ENCODE measurements at places on chromosomes 1 and 21.

- no peak for DNase-seq
Observed at GRCh38 chr21:38493549-38494250, 4.6 kb downstream of the ERG start.

DNA sequence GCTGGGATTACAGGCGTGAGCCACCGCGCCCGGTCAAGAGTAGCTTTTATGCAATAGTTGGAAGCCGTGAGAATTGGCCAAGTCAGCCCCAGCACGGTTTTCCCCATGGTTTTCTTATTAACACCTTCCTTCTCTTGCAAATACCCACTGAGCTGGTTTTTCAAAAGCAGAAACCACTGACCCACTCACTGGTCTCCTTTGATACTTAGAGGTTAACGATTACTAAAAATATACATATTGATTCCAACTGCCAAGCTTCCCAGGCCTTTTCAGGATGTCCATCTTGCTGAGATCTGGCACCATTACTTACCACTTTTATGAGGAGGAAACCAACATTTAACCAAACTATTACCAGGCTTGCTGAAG, 25.9 kb upstream of the TARDBP start:
- no peak for DNase-seq

DNA sequence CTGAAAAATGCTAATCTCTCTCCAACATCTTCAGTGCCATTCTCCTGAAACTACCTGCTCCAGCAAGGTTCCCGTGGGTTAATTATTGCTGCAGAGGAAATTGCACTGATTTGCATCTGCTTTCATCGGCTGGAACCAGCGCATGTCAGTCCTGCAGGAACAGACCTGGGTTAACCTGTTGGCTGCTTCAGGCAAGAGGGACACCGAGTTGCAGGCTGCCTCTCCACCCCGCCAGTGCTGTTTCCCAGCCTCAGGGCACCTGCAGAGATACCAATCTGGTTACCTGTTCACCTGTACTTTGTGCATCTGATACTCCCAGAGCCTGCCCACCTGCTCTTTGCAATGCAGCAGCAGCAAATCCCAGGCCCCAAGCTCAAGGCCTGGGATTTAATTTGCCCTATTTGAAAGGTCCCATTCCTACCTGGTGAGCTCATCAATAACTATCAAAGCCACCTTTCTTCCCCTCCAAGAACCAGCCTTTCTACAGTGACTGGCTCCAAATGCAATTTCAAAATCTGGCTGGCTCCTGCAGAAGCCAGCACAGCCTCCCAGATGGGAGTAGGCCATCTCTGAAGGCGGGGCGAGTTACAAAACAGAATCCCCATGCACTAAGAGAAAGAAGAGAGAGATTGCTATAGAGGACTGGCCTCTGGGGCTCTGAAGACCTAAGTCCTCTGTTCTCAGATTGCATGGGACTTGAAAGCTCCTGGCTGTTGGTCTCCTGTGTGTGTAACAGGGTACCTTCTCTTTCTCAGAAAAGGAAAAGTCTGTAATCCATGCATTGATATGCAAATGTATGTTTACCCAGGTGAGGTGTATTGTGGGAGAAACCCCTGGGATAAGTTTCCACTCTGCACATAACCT, 67.8 kb downstream of the TOMM20 start:
- peak; percentile 17 for DNase-seq

GRCh38 chr1:20726932-20727745, 5.4 kb downstream of the SH2D5 start:
- no peak for DNase-seq

DNA sequence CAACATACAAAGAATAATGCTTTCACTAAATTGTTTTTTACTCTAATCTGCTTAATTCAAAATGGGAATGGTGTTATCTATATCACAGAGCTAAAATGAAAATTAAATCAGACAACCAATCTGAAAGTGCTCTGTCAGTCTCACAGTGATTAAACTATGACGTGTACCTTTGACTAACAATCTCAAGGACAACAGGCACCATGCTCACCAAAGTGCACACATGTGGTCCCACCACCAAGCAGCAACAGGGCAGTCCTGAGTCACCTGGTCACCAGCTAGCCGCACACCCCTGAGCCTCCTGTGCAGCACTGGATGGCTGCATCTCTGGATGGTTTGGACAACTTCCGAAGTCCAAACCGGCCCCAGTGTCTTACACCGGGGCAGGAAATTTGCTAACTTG, 54.5 kb upstream of the NADK start:
- no peak for DNase-seq

GRCh38 chr1:59272507-59272906, 24.4 kb upstream of the FGGY start:
- no peak for DNase-seq

DNA sequence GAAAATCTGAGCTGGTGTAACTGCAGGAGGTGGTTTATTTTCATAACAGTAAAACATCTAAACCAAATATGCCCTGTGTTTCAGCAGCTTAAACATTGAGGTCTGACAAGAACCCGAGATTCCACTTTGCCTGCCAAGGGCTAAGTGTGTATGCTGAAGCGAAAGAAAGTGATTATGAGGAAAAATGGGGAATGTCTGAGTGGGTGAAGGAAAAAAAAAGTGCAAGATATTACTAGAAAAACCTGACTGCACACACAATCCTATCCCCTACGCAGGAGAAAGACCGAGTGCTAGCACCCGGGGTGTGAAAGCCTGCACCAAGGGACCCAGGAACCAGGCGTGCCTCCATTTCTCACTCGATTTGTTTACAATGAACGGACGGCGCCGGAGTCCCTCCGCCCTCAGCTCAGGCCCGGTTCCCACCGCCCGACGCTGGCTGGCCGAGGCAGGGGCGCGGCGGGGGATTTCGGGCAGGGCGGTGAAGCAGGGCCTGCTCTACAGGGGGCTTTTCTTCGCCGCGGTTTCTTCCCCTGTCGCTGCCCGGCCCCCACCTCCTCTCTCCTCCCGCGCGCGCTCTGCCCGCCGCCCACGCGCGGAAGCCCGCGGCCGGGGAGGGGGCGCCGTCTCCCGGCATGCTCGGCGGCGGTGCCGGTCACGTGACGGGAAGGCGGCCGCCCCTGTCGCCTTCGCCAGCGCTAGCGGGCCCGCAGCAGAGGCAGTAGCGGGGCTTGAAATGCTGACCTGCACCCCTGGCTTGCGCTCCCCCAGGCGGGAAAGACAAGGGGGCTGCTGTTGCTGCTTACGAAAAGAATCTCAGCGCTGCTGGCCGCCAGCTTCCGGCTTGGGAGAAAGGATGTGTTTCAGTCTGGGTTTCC, 35.9 kb downstream of the ITPKB start:
- DNase-seq = peak; percentile 94

DNA sequence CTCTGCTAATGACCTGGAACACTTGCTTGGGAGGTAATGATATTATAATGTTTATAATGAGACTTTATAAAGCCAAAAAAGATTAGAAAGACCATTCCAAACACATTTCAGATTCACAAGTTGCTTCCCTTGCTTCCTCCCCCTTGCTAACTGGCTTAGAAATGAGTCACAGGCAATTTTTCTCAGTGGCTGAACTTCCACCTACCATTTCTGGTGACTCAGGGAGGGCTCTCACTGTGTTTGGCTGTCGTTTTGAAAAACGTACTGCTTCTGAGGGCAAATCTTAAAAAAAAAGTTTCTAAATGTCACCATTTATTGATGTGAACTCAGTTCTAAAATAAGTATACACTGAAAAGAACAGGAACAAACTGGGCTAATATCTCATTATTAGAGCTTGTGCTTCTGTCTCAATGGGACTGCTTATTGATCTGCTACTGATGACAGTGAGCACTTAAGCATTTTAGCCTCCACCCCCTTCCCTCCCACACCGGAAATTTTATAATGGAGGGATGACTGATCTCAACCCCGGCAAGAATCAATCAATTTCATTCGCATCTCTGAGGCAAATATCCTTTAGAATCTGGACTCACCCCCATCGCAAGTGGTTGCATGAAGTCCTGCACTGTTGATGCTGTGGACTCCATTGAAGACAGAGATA, 278.3 kb downstream of the KCTD3 start:
- DNase-seq = no peak

GRCh38 chr1:197807216-197807615, 31.9 kb upstream of the DENND1B start:
- DNase-seq = no peak

DNA sequence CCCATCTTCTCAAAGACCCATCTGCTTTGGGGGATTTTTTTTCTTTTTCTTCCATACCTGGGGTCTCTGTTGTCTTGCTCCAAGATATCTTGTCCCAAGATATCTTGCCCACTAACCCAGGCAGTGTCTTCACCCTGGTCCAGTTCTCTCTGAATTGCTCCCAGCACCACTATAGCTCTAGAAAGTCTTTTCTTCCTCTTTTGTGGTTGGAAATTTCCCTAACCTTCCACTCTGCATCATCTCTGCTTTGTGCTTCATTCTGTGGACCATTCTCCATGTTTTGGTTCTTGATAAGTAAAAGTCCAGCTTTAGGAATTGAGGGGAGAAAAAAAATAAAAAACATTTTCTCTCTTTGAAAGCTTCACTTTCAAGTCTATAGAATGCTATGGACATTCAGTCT, 20.9 kb downstream of the STYXL2 start:
- no peak for DNase-seq

- no peak for DNase-seq
Observed at GRCh38 chr1:173062150-173062938, 11.6 kb upstream of the TNFSF18 start.

DNA sequence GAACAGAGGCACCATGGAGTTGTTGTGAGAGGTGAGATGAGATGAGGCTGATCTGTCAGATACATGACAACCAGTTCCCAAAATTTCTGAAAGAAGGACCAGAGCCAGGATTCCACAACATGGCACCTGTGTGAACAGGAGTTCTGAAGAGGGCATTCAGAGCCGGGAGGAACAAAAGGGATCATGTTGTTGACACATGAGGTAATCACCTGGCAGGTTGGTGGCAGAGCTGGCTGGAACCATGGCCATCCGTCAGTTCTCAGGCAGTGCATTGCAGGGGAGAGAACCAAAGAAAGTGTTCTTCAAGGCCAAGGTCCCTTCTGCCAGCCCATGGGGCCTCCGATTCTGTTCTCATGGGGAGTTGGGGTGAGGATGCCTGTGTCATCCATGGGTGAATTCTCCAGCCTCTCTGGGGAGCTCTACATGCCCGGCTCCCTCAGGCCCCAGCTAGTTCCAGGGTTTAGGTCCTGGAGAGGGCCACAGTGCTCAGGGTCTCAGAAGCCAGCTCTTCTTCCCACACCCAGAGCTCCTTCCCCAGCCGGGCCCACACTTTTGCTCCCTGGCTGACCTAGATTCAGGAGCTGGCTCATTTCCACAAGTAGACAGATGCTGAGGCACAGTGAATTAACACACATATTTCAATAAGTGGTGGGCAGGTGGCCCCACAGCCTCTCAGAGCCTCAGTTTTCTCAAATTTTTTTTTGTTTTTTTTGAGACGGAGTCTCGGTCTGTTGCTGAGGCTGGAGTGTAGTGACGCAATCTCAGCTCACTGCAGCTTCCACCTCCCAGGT, 49.1 kb upstream of the CTPS1 start:
- DNase-seq = no peak

- DNase-seq = no peak
Observed at GRCh38 chr1:63698001-63698838, 75.6 kb upstream of the ROR1 start.

- DNase-seq = no peak
Observed at GRCh38 chr1:77866296-77866695, 22.1 kb upstream of the NEXN start.

GRCh38 chr1:17869815-17870214, 114.7 kb downstream of the ACTL8 start:
- no peak for DNase-seq

Data from D341Med (cell line).